ENCODE measurements at places on chromosomes 12 and 14.

GRCh38 chr14:78005325-78005724 is 164.8 kb upstream of the NRXN3 start:
- peak; percentile 36 for DNase-seq

DNA sequence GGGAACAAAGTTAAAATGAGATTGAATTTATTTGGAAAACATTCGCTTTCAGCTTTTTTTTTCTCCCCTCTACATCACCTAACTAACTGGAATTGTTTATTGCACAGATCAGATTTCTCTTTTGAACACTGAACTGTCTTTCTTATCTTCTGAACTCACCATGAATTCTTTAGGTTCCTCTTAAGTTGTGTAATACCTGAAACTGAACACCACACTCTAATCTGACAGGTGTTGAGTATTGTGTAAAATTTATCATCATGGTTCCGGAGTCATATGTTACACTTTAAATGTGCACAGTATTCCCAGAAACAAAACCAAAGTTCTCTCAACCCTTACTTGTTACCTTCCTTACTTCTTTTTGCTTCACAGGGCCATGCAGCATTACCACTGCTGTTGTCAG is 66.8 kb downstream of the TGFB3 start:
- DNase-seq = no peak

DNA sequence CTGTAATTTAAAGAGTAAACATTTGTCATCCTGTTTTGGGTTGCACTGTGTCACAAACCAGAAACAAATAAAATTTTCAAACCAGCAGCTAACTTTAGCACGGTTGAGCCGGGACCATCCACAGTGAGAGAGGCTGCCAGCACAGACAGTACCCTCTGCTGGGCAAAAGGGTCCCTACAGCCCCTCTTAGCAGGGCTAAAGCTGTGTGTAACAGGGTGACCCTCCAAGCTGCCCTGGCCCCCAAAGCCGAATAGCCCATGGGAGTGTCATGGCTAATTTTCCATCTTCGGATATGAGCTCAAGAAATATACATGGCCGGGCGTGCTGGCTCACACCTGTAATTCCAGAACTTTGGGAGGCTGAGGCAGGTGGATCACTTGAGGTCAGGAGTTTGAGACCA is 157.1 kb upstream of the GRIN2B start:
- DNase-seq = no peak

DNA sequence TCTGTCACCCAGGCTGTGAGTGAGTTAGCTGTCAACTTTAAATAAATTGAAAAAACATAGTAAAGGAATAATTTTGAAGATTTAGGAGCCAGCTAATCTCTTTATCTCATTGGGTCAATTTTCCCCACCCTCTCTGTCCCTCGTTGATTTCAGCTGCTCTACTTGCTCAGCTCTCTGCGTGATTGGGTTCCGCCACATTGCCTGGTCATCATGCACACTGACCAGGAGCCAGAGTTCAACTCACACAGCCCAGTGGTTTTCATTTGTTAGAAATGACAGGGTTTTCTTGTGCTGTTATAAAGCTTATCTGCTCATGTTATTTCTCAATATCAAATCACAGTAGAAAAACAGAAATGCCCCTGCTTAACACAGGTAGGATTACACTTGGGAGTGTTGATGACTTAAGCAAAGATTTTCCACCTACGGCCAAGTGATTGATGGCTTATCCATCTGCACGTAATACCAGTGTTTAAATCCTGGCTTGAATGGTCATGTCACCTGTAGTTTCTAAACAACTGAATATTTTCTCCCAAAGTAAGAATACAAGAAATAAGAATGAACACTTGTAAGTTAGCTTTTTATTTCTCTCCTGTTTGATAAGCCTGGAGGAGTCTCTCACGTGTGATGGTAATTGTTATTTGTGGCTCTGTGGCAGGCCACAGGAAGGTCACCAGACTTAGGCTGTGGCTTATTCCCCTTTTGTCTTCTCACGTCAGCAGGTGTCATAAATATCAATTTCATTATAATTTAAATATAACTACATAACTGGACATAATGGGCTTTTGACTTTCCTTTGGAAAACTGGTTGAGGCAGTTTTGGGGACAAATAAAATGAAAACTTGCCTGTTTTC is 367.2 kb upstream of the DDHD1 start:
- no peak for DNase-seq

DNA sequence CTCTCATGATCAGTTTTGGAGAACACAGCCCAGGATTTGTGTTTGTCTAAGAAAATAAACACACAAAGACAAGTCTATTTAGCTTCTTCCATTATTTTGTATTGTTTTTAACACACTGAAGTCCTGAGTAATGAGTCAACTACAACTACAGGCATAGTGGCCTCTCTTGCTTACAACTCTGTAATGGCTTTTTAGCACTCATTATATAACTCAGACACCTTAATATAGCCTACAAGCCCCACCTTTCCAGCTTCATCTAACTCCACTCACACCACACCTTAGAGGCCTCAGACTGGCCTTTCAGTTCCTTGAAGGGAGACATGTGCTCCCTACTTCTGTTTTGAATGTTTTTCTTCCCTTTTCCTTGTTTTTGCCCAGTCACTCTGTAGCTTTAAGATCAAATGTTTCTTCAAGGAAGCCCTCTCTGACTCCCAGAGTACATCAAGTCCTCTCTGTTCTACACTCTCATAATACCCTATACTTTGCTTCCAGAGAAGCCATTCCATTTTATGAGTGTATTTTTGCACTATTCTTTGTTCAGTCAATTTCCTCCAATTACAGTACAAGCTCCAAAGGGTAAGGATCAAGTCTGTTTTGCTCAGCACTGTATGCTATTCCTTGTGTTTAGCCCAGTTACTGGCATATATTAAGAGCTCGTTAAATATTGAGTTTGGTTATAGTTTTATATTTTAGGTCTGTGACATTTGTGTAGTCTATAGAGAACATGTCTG is 233.6 kb upstream of the ARHGAP5 start:
- peak; percentile 16 for DNase-seq

DNA sequence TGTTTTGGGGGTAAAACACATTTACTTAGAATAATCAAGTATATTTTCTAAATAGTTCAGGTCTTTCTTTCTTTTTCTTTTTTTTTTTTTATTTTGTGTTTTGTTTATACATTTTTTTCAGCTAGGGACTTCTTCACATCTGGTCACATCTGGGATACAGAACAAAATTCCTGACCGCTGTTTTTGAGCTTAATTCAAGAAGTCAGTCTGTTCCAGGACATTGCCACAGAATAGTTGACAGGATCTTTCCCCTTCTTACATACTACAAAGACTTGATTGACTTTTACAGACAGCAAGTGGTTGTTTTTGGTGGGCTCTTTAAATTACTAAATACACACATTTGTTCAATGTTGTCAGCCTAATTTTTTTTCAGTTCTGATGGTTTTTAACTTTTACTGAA is 41.8 kb upstream of the DCN start:
- DNase-seq = no peak

- no peak for DNase-seq
Observed at GRCh38 chr14:61703342-61704129, 8.2 kb downstream of the HIF1A start.

DNA sequence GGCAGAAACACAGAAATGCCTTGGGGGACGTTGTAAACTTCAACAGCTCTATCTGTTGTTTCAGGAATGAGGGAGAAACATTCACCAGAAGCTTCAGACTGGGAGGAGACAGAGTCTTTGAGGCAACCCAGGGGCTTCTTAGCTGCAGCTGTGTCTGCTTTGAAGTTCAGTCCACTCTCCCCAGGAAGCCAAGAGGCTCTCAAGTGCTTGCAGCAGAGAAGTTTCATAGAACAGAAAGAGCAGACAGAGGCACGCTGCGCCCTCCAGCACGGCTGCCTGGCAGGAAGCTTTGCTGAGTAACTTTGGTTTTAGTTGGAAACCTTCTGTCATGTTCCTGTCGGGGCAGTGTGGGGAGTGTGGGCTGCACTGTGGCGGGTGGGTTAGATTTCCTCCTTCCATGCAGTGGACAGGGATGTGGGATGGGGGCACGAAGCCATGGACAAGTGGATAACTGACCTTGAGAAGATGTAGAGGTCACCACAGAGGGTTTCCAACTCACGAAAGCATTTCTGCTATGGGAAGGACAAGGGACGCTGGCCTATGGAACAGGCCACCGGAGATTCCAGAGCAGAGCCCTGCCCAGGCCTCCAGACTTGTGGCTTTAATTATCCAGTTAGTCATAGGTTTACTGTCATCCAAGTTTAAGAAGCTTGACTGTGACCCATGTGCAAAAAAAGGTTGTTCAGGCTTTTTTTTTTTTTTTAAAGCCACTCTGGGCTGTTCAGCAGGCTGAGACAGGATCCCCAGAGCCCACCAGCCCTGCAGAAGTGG is 107.7 kb downstream of the ARF6 start:
- DNase-seq = peak; percentile 81

- DNase-seq = no peak
Observed at GRCh38 chr12:40711121-40711520, 18.9 kb downstream of the CNTN1 start.

- DNase-seq = no peak
Observed at GRCh38 chr14:96129128-96129736, 75.4 kb upstream of the BDKRB2 start.

DNA sequence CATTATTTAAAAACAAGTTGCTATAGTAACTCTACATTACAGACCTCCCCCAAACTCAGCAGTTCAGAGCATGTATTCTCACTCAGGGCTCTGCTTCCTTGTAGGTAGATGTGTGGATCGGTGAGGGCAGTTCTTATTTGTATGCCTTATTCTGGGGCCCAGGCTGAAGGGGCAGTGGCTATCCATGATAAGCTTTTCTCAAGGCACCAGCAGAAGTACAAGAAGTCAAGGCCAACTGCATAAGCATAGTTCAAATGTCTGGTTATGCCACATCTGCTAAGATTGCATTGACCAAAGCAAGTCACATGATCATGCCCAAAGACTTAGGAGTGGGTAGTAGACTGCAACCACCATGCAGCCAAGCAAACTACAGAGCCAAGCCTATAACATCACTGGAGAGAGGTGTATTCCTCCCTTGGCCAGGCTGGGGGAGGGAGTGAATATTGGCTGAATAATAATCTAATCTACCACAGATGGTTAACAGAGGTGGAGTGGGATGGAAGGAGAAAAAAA is 4.6 kb downstream of the PSEN1 start:
- DNase-seq = no peak

- no peak for DNase-seq
Observed at GRCh38 chr12:45337835-45338234, 121.9 kb downstream of the ANO6 start.

GRCh38 chr14:102297436-102298170 is 7.4 kb downstream of the MOK start:
- DNase-seq = no peak

DNA sequence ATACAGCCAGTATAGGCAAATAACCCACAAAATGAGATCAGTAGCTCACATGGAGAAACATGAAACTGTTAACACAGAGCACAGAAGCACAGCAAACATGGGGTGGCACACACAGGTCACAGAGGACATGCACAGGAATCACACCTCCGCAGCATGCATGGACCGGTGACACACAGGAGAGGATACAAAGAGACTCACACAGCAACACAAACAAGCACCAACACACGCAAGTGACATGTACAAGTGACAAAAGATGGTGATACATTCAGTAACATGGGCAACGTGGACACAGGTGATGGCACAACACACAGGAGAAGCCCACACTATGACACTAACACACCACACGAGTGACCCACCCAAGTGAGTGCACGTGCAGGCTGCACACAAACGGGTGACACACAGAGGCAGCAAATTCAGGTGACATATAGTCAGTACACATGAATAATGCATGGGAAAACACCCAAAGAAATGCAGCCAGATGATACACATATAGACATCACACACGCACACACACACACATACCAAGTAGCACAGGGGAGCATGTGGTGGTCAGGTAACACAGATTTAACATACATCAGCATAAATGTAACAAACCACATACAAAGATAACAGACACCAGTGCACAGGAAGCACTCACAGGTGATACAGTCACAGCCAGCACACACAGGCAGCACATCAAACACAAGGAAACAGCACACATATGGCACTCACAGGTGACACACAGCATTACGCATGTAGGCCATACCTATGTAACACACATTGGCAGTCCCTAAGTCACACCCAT is 216.0 kb upstream of the SFSWAP start:
- no peak for DNase-seq

Measured in AG20443 (cell line).